Progenitor cell of endocrine pancreas (in vitro differentiated cells): ENCODE measurements at places on chromosomes 3 and 15. TPM values are rescaled to one million over a fixed set of nuclear protein-coding genes. Genes with fewer than 3 reads are reported as not detected.

DNA sequence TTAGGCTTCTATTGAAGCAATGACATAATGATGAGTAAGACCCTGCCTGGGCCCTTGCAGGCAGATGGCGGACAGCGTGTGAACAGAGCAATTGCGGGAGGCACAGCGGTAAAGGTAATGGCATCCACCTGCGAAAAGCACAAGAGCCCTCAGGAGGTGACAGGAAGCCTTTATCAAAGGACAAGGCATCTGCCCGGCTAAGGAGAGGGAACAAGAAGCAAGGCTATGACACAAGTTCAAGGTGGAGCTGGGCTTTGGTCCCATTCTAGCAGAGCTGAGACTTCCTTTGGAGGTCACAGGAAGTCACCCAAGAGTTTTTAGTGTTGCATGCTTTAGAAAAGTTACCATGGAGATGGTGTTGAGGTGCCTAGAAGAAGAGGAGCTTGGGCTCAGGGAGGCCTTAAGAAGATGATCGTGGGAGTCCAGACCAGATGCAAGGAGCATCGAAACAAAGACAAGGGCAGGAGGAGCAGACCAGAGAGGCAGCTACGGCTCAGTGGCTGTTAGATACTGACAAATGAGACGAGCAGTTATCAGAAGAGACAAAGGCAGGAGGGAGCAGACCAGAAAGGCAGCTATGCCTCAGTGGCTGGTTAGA lies 34.5 kb downstream of the OSBPL10 start:
- no peak overlapping the region for H3K27ac ChIP-seq
- H3K4me1 ChIP-seq = peaks cover 13% of the 10 kb centered on the region
- H3K36me3 ChIP-seq = no peaks in the 10 kb centered on the region
- peaks cover 11% of the 10 kb centered on the region for H3K27me3 ChIP-seq
- DNase-seq = no peak

DNA sequence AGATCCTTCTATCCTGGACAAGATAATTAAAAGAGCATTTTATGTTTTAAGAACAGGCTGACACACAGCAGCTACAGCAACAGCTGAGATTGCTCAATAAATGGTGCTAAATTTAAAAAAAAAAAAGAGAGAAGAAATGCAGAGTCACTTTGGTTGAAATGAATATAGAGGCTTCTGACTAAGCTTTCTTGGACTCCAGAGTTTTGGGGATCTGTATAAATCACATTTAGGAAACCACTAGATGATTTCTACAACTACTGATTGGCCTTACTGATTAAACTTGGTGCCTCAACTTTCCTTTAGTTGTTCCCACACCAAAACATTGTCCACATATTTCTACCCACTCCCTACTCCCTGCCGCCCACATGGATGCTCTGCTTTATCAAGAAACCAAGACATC lies 132.9 kb upstream of the ZBTB20 start:
- H3K36me3 ChIP-seq = no peaks in the 10 kb centered on the region
- no peak for DNase-seq
- no peaks in the 10 kb centered on the region for H3K27me3 ChIP-seq

Gene RLBP1
- not detected in 2 replicates for total RNA-seq

- no peak overlapping the region for H3K27ac ChIP-seq
- DNase-seq = peak; percentile 23
- peaks cover 14% of the 10 kb centered on the region for H3K27me3 ChIP-seq
- H3K4me3 ChIP-seq = no peak overlapping the region
- no peaks in the 10 kb centered on the region for H3K36me3 ChIP-seq
- peaks cover 8% of the 10 kb centered on the region for H3K4me1 ChIP-seq
These were observed 103.0 kb upstream of the ARHGEF26 start for GRCh38 chr3:154018100-154018696.

Gene PSTPIP1
- not detected in 2 replicates for total RNA-seq

DNA sequence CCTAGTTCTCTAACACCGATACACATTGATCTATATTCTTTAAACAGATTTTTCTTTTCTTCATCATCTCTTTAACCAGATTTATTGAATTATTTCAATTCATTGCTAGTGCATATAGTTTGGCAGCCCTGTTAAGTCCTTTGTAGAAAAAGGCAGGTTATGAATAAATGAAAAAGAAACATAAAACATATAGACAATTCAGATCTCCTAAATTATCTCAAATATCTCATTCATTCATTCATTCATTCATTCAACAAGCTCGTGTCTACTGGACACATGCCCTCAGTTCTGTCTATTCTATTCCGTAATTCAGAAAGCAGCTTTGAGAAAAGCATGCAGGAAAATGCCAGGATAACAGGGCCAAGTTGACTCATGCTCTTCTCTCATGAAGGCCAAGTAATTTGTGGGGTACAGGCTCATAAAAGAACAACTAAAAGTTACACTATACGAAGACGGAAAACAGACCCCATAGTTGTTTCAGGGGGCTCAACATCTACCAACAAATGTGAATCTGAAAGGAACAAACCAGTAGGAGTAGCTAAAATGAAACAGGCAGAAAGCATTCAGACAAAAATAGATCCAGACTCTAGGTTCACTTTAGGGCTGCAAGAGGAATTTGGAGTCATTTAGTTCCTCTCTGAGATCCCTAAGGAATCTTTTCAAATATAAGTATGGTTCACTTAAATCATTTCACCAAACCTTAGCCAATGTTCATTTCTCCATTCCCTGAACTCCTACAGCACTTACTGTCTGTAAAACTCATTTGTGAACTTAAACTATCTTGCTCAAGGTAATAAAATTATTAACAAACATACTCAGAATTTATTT lies 7.5 kb downstream of the ZNF148 start:
- DNase-seq = no peak
- H3K4me1 ChIP-seq = peaks cover 29% of the 10 kb centered on the region
- no peaks in the 10 kb centered on the region for H3K27me3 ChIP-seq
- peaks cover 13% of the 10 kb centered on the region for H3K36me3 ChIP-seq
- H3K4me3 ChIP-seq = no peak overlapping the region
- H3K27ac ChIP-seq = no peak overlapping the region
